ENCODE measurements at places on chromosomes 2 and 18. TPM values are rescaled to one million over a fixed set of nuclear protein-coding genes. Genes with fewer than 3 reads are reported as not detected.

The C18orf54 gene
- total RNA-seq, result 10.6 TPM

DNA sequence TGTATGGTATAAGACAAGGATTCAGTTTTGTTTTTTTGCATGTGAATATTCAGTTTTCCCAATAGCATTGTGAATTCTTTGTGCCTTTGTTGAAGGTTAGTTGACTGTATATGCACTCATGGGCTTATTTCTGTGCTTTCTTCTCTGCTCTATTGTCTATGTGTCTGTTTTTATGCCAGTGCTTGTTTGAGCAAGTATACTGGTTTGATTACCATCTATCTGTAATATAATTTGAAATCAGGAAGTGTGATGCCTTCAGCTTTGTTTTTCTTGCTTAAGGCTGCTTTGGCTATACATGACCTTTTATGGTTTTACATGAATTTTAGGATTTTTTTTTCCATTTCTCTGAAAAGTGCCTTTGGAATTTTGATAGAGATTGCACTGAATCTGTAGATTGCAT lies 23.5 kb downstream of the COLEC11 start:
- no peak for DNase-seq

GRCh38 chr2:16745466-16745865 lies 79.8 kb upstream of the CYRIA start:
- no peak for DNase-seq

The KYNU gene
- not detected for total RNA-seq

The ARHGEF4 gene
- total RNA-seq, result 0.51 TPM

GRCh38 chr18:48488388-48488850 lies 50.4 kb upstream of the CTIF start:
- no peak for DNase-seq

The SDC1 gene
- 0.27 TPM for total RNA-seq

- no peak for DNase-seq
These were observed 1627.7 kb downstream of the LRP1B start for GRCh38 chr2:140502951-140503630.

The MOCOS gene
- 0.13 TPM for total RNA-seq

The CXCR1 gene
- not detected for total RNA-seq

- DNase-seq, result no peak
These were observed 68.1 kb upstream of the ITPRID2 start for GRCh38 chr2:181823405-181823804.

The LTBP1 gene
- total RNA-seq, result not detected

DNA sequence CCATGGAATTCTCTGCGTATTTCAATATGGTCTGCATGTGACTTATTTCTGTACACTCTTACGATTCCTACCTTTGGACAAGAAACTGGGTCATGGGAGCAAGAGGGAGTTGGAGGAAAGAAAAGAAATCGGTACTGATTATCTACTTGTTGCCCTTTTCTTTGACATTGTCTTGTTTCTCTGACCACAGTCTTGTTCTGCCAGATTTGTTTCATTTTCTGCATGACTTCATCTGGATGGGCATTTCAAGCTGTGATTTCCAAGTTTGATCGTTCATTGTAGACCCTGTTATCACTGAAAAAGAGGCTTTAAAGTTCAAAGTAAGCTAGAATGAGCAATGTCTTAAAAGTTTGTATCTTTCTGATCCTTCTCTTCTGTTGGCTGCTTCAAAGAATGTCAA lies 2186.3 kb upstream of the CELF4 start:
- DNase-seq, result no peak

DNA sequence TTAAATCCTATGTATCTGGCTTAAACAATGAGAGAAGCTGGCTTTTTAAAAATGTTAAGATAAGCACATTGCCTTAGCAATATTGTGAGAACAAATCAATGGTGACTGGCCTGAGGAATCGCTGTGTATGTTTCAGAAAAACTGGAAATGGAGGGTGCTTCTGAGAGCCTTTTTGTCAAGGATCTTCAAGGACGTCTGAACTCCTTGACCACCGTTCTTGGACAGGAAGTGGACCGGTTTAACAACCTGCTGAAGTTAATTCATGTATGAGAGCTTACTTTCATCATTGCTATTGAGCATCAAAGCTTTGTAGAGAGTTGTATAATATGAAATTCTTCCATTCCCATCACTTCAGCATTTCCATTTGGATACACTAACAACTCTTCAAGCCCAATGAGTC lies 72.6 kb downstream of the TRABD2A start:
- no peak for DNase-seq

The ITGA4 gene
- total RNA-seq, result 142 TPM

The MARCO gene
- not detected for total RNA-seq

- no peak for DNase-seq
These were observed 154.3 kb upstream of the FN1 start for GRCh38 chr2:215590010-215590745.

DNA sequence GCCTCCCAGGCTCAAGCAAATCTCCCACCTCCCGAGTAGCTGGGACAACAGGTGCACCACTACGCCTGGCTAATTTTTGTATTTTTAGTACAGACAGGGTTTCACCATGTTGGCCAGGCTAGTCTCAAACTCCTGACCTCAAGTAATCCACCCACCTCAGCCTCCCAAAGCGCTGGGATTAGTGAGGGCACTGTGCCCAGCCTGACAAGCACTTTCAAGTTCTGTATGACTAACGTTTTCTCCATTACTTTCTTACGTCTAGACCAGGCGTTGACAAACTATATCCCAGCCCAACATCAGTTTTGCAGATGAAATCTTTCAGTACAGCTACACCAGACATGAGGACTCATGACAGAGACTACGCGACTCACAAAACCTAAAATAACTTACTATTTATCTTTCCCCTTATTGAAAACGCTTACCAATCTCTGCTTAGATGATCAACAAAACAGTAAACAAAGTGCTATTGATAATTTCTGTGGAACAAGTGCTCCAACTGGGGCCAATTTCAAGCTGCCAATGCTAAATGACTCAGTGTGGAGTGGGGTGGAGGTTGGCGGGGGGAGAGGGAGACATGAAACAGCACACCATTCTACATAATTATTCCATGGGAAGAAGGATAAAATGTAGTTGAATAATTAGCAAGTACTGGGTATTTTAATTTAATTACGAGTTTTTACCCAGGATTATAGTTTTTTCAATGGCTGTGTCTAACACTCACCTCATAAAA lies 59.1 kb downstream of the SAP130 start:
- DNase-seq, result no peak

DNA sequence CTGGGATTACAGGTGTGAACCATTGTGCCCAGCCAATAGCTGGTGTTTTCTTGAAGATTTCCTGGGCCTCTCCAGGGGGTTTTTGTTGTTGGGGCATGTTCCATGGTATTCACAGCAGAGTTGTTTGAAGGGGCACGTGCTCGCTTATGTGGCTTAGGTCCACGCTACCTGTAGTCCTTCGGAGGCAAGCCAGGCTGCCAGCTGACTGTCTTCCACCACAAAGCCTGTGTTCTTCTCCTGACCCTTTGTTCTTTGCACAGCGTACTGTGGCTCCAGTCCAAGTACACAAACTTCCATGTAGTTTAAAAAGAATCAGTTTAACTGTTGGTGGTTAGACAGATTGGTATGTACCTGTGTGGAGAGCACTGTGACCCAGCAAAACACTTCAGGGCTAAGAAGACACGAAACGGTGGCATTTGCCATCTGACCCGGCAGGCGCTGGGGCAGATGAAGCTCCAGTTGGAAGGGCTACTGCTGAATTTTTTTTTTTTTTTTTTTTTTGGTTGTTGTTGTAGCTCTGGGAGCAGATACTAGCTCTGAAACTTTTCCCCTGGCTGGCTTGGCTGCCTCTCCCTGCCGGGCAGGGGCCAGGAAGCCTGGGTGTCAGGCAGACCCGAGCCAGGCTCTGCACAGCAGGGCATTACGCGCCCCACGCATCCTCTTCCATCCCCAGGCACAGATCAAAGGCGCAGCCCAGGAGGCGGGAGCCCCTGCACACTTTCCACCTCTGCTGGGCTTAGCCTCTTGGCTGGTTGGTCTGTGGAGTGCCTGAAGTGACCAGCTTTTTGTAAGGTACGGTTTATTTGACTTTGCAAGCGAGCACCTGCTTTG lies 5.7 kb downstream of the GREB1 start:
- no peak for DNase-seq

- no peak for DNase-seq
These were observed 172.8 kb upstream of the RBMS1 start for GRCh38 chr2:160666154-160667060.

- DNase-seq, result no peak
These were observed 83.4 kb upstream of the NARS1 start for GRCh38 chr18:57705011-57705410.

GRCh38 chr2:221485503-221485870 lies 86.6 kb downstream of the EPHA4 start:
- DNase-seq, result no peak

The DSC3 gene
- total RNA-seq, result not detected

The TTN gene
- 0.80 TPM for total RNA-seq

The TMEM169 gene
- 0.73 TPM for total RNA-seq
